ENCODE measurements at places on chromosomes 13 and 19.

DNA sequence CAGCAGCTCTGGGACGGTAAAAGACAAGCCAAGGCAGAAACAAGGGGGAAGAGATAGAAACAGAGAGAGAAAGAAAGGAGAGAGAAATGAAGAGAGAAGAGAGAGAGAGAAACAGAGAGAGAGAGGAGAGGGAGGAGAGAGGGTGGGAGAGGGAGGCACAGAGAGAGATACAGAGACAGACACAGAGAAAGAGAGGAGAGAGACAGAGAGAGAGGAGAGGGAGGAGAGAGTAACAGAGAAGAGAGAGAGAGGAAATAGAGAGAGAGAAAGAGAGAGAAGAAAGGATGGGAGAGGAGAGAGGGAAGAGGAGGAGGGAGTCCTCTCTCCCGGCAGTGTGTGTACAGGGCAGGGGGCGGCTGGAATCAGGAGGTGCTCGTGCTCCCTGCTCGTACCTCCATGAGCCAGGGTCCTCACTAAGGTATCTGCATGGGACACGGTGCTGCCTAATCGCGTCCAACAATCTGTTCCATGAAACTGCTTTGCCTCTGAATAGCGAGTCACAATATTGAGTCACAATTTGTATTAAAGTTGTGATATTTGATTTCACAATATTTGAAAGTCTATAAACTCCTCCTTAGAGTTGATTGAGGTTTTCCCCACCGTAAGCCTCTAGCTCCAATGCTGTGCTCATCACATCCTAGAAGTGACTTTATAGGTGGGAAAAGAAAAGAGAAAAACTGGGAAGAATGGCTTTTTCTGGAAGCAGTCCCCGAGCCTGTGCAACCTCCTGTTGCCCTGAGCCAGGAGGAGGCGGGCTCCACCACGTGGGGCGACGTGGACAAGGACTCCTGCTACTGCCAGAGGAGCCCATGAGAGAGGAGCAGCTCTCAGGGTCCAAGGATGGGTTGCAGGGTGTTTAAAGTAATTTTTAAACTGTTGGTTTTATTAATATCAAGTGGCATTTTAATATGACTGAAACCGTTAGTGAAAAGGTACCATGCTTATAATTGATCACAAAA, 81.7 kb upstream of the ARHGEF7 start:
- DNase-seq: no peak

GRCh38 chr19:42199440-42200115, 17.9 kb downstream of the DEDD2 start:
- no peak for DNase-seq

- DNase-seq: no peak
Observed at GRCh38 chr13:58630794-58631193, 999.2 kb downstream of the PCDH17 start.

GRCh38 chr19:46410205-46411087, 2.9 kb downstream of the CCDC8 start:
- no peak for DNase-seq

- no peak for DNase-seq
Observed at GRCh38 chr13:52891706-52892105, 43.3 kb upstream of the PCDH8 start.

- DNase-seq: no peak
Observed at GRCh38 chr19:40923934-40924391, 41.9 kb upstream of the CYP2A7 start.

GRCh38 chr13:74443631-74444030, 309.4 kb upstream of the KLF12 start:
- no peak for DNase-seq

DNA sequence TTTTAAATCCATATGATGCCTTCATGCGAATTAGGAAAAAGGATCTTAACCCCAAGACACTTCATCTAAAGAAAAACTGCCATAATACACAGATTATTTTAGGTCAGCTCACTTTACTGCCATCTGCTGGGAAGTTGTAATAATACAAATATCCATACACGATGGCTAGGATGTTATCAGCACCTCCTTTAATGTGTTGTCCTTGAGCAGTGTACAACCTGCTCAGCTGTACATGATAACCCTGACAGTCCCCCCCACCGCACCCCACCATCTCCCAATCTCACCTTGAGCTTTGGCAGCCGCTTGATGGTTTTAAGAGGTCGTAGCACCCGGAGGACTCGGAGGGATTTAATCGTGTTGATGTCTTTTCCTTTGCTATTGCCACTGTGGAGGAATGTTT, 112.2 kb downstream of the IER2 start:
- DNase-seq: no peak

- no peak for DNase-seq
Observed at GRCh38 chr13:107842562-107843180, 372.7 kb downstream of the LIG4 start.

- no peak for DNase-seq
Observed at GRCh38 chr19:36152352-36153091, at the start of gene COX7A1. Gene COX7A1 (minus strand): TSS chr19:36152447. CDS start chr19:36152407, 40 bp downstream.

GRCh38 chr13:97344265-97345175, 89.4 kb upstream of the RAP2A start:
- DNase-seq: peak; percentile 47

- no peak for DNase-seq
Observed at GRCh38 chr19:3482507-3483225, 575 bp downstream of the SMIM44 start.

DNA sequence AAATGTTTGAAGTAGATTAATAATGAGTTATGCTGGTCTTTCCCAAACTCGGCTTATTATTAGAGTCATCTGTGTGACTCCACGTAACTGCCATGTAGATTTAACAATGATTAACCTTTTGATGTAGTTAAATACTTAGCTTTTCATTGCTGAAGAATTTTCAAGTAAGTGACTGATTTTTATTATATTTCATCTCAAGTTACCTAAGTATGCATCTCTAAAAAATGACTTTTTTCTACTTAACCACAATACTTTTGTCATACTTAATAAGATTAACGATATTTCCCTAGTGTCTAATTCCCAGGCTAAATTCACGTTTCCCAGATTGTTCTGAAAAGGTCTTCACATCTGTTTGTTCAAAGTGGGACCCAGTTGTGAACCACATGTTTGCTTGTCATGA, 17.8 kb downstream of the BIVM start:
- no peak for DNase-seq

- no peak for DNase-seq
Observed at GRCh38 chr13:92578358-92578757, 648.2 kb upstream of the GPC6 start.

DNA sequence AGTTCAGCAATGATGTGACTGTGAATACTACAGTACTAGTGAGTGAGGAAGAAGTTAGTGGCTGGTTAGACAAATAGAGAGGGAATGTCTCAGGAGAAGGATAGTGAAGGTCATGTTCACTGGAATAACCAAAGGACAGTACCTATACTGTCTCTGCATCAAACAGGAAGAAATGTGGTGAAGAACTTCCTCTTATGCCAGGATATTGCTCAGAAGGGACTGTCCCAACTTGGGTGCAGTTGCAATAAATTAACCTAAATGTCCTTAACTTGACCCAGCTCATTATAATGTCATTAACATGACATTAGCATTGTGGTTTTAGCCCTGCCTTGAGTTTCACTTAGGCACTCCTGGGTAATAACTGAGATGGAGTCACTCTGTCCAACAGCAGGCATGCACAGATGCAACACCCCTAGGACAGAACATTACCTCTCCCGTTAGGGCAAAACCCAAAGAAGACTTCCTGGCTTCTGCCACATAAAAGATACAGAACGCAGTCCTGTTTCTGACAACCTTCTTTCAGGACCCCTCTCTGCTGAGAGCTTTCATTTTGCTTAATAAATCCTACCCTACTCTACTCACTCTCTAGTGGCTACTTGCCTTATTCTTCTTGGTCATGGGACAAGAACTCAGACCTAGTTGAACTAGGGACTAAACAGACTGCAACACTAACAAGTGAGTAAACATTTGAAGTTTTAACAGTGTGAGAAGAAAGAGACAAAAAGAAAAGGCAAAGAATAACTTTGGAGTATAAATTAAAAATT, 1591.6 kb upstream of the MIR17HG start:
- DNase-seq: no peak
